Left renal pelvis (tissue), 4 donors: ENCODE measurements at places on chromosomes 2 and 18.

- no peak for DNase-seq
Measured at GRCh38 chr2:219707496-219708285, 80.3 kb downstream of the SLC4A3 start.

- no peak for DNase-seq
Measured at GRCh38 chr18:7541835-7542234, 25.3 kb upstream of the PTPRM start.

DNA sequence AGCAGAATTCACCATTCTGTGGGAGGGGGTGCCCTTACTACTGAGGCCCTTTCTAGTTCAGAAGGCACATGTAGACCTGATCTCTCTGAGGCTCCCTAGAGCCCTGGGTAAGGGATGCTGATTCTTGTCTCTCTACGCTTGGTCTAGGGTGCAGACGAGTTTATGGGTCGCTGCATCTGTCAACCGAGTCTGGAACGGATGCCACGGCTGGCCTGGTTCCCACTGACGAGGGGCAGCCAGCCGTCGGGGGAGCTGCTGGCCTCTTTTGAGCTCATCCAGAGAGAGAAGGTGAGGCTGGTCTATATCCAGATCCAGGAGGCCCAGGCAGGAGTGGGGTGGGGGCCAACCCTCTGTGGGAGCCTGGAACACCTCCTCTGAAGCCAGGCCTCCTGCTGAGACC, 147.2 kb downstream of the DYSF start:
- no peak for DNase-seq

- DNase-seq, result no peak
Measured at GRCh38 chr18:73785300-73785699, 362.3 kb downstream of the FBXO15 start.

GRCh38 chr2:239834143-239834542, 191.0 kb downstream of the NDUFA10 start:
- DNase-seq, result no peak

- no peak for DNase-seq
Measured at GRCh38 chr18:38847326-38847725, 1281.7 kb upstream of the CELF4 start.

DNA sequence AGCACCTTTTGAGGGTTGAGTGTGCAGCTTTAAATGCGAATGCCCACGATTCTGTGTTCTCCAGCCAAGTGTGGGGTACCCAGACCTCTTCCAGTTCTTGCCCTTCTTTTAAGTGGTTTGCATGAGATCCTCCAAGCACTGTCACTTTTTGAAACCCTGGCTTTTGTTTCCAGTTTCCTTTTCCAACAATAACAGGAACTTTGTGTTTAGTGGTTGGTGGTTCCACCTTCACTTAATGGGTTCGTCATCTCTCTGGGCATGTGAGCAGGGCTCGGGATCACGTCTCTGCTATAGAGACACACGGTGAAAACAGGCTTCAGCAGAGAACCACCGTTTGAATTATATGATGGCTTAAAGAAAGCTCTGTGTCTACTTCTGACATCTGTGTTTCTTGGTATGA, 197.6 kb downstream of the LDLRAD4 start:
- no peak for DNase-seq

- DNase-seq, result no peak
Measured at GRCh38 chr2:65305934-65306333, 78.3 kb downstream of the ACTR2 start.

- DNase-seq, result no peak
Measured at GRCh38 chr2:217833439-217833838, 169.4 kb downstream of the TNS1 start.

- no peak for DNase-seq
Measured at GRCh38 chr18:51437280-51438271, 240.1 kb upstream of the MEX3C start.

DNA sequence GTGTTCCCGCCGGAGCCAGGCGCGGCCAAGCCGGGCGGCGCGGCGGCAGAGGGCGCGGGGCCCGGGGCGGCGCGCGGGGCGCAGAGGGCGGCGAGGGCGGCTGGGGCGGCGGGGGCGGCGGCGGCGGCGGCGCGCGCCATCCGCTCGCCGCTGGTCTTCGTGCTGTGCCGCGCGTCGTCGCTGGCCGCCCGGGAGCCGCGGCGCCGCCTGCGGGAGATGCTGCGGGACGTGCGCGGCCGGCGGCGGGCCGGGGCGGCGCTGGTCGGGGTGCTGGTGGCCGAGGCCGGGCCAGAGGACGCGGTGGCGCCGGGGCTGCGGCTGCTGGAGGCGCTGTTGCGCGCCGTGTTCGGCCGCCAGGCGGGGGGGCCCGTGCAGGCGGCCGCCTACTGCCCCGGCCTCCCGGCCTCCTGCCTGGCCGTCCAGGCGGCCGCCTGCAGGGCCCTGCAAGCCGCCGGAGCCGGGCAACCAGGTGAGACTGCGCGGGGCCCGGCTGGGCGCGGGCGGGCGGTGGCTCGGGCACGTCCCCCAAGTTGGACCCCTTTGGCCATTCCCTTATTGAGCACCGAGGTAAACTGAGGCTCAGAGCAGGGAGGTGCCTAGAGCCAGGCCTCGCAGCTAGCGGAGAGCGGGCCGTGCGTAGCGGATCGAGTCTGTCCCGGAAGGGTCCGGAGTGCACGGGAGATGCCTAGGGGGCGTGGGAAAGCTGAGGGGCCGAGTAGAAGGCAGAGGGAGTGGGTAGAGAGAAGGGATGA, 584 bp downstream of the C2orf72 start:
- DNase-seq, result no peak

- DNase-seq, result no peak
Measured at GRCh38 chr2:33104052-33104623, 157.4 kb downstream of the LTBP1 start.

GRCh38 chr2:45178854-45179253, 169.6 kb upstream of the SIX2 start:
- DNase-seq, result no peak

DNA sequence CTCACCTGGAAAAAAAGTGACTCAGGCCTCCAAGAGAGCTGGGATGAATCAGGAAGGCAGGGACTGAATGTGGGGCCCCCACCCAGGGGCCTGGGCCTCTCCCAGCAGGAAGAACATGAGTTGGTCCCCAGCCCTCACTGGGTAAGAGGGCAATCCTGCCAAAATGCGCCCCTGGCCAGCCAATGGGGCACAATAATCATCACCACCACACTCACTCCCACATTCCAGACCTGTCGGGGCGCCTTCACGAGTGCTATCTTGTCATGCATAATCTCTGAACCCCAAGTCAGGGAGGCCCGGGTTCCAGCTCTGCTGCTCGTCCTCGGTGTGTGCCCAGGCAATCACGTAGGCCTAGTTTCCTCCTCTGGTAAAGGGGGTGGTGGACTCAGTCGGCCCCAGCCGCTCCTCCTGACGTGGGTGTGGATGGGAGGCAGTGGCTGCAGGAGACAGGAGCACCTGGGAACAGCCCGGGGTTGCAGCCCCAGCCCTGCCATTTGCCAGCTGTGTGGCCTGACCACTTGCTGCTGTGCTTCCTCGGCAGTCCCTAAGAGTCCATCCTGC, 115.1 kb downstream of the CYP26B1 start:
- DNase-seq, result no peak

- no peak for DNase-seq
Measured at GRCh38 chr2:190714958-190715357, 66.1 kb downstream of the NAB1 start.

DNA sequence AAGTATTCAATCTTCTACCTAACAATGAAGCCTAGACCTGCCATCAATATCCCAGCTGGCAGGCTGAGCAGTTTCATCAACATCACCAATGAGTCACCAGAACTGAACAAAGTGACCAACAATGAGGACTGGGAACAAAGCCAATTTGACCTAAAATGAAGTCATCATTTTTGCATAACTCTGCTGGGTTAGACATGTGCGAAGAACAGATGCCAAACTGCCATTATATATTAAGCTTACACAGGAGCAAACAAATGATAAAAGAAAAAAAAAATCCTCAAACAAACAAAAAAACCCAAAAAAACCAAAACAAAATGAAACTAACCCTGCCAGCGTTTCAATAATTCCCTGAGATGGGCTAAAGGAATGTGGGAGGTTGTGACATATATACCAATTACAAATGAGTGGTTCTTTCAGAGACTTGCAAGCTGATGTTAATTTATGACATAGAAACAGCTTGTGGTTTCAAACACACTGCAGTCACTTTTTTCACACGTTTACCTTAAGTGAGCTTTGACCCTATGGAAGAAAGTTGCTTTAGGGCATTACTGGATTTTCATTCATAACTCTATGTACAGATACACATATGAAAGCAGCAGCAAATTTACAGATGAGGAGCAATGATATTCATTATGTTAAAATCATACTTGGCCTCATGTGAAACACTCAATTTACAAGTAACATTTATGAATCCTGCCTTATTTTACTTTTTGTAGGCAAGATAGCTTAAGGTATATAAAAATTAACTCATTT, 56.9 kb upstream of the CCDC141 start:
- DNase-seq, result no peak

DNA sequence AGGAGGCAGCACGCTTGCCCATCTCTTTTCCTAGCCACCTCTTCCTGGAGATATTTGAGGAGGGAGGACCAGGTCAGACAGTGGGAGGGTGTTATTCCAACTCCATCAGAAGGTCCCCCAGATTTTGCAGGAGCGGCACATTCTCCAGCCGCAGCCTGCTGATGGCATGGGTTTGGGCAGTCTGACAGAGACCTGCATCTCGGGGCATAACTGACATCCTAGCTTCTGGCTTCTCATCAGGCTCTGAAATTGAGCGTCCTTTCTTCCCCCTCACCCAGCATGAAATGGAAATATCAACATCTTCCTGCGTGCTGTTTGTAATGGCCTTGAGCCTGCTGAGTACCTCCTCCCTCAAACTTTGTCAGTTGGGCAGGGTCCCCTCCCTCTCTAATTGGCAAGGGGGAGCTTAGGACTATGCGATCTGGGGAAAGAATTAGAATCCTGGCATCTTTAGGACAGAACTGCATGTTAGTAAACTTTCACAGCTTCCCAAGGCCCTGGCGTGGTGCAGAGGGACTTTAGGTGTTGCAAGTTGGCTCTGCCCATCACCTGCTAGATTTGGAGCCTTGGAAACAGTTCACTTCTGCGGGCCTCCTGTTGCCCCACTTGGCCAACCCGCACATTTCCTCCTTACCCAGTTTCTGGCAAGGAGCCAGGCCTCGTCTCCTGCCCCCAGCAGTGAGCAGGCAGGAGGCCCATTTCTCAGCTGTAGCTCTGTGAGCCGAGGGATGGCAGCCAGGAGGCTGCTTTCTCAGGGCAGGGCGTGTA, 2.2 kb downstream of the ITM2C start:
- no peak for DNase-seq

DNA sequence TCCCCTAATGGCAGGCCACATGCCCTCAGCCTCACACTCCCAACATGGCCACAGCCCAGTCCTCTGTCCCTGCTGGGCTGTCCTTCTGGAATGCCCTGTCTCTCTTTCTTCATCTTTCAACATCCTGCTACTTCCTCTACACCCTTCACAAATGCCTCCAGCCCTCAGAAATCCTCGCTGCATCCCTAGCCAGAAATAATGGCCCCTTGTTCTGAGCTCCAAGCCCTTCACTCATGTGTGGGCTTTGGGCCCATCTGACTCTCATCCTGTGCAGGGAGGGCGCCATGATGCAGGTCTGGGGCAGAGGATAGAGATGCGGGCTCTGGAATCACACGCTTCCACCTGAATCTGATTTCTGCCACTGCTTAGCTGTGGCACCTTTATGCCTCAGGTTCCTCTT, 181.9 kb downstream of the TNS1 start:
- DNase-seq, result no peak

GRCh38 chr2:132542953-132543569, 126.5 kb downstream of the GPR39 start:
- DNase-seq, result no peak

DNA sequence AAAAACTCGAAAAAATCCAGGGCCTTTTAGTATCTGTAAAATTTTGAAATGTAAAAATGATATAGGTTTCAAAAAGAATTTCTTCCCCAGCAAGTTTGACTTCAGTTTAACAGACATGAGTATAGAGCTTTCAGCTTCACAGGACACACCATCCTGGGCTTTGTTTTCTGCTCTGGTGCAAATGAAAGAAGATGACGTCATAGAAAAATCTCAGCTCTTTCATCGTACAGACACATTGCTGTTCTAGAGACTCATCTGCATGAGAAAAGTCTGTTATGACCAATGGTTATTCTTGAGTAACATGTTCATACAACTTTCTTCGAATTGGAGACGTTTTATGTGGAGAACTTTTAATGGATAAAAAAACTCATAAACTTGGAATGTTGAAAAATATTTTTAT, 111.7 kb upstream of the DYNAP start:
- DNase-seq, result no peak

- DNase-seq, result no peak
Measured at GRCh38 chr2:218898109-218898878, 17.6 kb downstream of the WNT10A start.

DNA sequence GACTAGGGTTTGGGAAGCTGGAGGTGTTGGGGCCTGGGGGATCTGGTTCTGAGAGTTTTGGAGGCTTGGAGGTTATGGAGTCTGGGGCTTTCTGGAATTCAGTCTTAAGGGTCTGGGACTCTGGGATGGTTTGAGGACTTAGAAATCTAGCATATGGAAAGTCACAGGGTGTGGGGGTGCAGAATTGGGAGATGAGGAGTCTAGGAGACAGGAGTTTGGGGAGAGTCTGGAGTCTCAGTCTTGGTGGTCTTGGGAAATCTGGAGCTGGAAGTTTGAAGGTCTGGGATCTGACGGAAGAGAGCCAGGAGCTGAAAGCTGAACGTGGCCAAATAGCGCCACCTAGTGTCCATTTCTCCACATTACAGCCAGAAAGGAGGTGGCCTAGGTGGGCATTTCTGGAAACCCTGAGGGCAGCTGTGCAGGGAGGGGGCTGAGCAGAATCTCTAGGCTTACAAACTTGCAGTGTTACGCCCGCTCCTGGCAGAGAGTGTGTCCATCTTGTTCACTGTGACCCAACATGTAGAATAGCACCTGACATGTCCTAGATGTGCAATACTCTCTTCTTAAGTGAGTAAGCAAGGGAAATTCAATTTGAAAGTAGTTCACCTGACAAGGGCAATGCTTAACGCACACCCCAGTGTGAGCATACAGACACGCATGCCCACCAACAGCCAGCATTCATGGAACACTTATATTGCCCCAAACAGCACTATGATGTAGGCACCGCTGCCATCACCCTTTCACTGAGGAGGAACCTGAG, 204.8 kb downstream of the TFCP2L1 start:
- DNase-seq, result no peak

GRCh38 chr18:75868031-75868430, 440.5 kb upstream of the SMIM21 start:
- DNase-seq, result no peak

GRCh38 chr2:226180281-226180884, 619.2 kb downstream of the IRS1 start:
- no peak for DNase-seq

GRCh38 chr18:24530630-24531111, 70.2 kb downstream of the HRH4 start:
- peak; percentile 68 for DNase-seq
